ENCODE measurements at places on chromosomes 1 and 21.
A peak's percentile ranks its signal among the peaks of the same experiment; 100 is the strongest.

DNA sequence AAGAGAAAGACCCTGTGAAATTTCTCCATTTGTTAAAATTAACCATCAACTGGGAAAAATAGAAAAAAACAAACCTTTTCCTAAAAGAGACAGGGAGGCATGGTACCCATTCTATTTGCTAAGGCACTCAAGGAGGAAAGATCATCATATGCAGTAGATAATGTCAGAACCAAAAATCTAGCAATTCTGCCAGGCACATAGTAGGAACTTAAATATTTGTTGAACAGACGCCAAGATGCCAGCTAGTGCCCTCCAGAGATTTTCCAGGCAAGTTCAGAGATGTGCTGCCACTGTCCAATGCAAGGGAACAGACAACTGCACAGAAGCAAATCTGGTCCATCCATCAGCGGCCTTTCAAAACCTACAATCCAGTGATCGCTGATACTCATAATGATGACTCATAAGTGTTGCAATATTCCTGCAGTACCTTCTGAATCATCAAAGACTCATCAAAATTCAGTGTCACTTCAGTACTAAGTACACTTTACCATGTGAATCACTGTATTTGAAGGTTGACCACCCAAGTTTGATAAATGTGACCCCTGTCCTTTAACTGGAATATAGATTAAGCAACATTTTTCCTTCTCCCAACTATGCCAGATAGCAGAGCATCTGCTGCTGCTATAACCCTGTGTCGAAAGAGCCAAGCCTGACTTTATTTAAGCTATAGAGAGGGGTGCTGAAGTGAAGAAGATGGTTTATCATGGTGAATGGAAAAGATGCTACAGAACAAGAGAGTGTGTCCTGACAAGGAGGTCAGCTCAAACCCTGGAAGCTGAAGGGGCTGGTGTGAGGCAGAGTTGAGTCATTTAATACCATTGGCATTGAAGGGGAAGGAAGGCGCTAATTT is 99.1 kb downstream of the MT1HL1 start:
- peak; percentile 50 for DNase-seq

DNA sequence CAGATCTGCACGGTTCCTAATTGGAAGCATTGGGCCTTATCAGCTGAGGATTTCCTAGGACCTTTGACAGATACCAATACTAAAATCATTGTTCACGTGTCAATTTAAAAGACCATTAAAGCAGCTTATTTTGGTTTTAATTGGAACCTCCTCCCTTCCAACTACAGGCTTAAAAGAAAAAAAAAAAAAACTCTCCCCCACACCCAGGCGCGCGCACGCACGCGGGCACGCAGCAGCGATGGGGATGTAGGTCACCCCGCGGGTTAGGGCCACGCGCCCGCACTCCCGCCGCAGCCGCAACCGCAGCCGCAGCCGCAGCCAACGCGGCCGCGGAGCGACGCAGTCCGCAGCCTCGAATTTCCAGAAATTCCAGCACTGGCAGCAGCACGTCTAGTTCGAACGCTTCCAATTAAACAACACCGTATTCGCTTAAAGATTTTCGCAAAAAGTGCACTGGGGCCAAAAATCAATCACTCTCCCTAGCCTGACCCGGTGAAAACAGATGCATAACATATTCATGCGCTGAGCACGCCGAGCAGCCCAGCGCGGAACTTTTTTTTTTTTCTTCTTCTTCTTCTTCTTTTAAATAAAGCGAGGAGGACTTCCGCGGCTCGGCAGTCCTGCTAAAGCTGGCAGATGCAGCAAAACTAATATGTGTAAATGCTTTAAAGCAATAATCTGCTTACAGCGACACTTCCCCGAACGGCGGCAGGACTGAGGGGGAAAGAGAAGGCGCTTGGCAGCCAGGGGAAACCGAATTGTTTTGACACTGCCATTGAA is 13.3 kb upstream of the BARHL2 start:
- no peak for DNase-seq

DNA sequence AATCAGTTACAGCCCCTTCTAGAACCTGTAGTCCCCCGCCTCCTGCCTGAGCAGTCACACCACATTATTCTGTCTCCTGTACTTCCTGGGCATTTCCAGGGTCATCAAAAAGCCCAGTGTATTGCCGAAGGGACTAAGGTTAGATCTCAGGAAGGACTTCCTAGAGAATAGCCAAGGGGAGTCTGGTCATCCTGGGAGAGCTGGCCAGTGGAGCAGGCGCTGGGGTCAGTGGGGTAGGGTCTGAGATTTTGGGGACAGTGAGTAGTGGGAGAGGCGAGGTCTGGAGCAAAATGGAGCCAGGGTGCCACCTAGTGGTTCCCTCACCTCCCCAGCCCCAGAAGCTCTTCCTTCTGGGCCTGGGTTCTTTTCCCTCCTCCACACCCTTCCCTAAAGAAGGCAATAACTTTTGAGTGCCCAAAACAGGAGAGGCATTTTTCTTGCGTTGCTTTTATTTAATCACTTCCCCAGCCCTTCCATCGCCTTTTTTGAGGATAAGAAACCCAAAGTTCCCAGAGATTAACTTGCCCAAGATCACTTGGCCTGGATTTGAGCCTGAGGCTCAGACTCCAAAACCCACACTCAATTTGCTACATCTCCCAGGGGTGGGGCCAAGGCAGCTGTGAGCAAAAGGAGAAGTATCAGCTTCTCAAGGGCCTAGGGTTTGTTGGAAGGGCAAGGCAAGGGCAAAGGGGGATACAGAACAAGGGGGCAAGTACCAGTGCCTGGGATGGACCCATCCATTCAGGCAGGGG is 7.3 kb upstream of the PMVK start:
- DNase-seq: no peak

DNA sequence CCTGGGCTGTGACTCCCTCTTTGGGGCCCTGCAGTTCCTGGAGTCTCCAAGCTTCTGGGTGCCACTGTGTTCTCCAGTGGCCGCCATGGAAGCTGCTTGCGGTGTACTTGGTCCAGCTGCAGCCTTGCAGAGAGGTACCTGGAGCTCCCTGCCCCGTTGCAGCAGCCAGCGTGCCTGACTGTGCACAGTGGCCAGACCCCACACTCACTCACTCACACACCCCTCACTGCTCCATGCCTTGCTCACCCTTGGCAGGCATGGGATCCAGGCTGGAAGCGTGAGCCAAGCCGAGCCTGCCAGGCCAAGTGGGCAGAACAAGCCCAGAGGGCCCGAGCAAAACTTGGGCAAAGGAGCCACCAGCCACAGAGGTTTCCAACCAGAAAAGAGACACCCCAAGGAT is 43.0 kb downstream of the MATN1 start:
- no peak for DNase-seq

DNA sequence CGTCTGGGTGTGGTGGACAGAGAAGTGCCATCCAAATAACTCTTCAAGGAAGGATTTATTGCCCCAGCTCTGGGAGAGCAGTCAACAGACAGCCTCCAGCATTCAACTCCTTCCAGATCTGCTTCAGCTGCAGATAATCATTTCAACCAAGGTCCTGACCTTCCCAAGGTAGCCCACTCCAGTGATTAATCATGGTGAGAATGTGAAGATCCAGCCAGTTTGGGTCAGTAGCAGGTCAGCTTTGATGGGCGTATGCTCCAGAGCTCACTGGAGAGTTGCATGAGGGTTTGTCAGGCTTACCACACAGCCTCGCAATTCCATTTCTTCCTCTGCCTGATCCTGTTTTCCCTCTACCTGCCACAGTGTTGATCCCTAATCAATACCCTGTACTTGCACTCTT is 214.5 kb upstream of the ZRANB2 start:
- DNase-seq: no peak

- DNase-seq: no peak
These were observed 173.9 kb downstream of the LTN1 start for GRCh38 chr21:28818663-28819278.

DNA sequence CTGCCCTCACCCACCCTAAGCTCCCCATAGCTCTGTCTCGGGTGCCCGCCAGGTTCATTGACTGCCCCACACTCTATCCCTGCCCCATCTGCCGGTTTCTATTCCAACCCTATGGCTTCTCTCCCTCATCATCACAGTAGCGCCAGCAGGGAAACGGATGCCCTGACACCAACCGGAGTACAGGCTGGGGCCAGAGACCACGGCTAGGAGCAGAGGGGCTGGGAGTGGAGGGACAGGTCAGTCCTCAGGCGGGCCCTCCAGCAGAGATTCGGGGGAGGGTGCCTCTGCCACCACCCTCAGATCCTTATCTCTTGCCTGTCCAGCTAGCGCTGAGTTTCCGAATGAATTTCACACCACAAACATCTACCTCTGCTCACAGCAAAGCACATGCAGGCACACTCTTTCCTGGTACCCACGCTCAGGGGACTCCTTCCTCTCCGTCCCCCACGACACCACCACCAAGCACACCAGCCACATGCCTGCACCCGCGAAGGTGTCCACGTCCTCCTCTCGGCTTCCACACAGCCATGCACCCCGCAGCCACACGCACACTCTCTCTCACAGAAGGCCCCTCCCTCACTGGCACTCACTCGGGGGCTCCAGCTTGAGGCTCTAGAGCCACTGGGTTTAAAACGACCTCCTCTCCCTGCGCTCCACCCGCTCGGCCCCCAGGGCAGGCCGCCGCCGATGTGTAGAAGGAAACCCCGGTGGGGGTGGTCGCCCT is 7.2 kb downstream of the TAL1 start:
- no peak for DNase-seq

GRCh38 chr1:167638064-167638463 is 8.0 kb downstream of the RCSD1 start:
- DNase-seq: no peak

DNA sequence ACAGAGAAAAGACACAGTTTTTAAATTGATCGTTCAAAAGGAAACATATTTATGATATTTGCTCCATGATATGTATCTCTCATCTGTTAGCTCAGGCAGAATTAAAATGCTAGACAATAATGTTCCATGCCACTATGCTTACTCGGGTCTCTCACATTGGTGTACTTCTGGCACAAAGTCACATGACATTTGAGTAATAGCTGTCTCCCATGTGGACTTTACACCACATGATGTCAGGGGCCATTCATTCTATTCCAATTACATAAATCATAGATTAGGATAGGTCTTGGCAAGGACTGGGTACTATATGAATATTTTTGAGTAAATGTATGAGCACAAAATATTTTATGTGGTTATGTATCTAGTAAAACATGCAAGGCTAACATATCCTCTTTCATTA is 648.4 kb downstream of the PLA2G4A start:
- no peak for DNase-seq

DNA sequence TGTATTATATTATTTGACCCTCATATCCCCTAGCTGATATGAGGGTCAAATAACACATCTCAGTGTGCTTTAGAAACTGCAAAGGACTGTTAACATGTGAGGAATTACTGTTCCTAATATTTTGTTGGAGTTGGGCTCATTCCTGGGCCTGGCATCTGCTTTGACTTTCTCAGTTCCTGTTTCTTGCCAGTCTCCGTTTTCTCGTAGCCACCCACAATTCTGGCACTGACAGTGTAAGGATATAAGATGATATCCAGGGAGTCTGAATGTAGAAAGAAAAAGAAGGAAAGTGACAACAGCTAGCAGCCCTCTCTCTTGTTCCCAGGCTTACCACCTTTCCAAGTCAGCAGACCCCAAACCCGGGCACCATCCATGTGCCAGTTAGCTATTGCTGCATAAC is 54.4 kb upstream of the SCMH1 start:
- no peak for DNase-seq

DNA sequence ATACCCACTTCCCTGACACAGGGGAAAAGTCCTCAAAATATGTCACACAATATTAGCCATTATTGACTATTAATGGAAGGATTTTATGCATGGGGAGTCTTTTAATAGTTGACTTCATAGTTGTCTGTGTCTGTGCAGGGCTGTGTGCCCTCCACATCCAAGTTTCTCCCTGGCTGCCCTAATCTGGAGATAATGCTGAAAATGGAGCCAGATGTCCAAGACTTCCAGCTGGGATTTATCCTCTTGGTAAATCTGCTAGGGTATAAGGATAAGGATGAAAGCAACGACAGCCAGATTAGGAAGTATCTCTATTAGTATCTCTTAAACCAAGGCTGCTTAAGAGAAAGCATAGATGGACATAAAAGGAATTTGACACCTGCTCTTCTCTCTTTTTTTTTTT is 42.1 kb downstream of the CDK18 start:
- no peak for DNase-seq

- no peak for DNase-seq
These were observed 15.0 kb downstream of the EPRS1 start for GRCh38 chr1:220031287-220031686.

GRCh38 chr1:77222496-77222895 is 3.3 kb upstream of the PIGK start:
- DNase-seq: no peak

GRCh38 chr21:38376235-38376634 is 119.4 kb downstream of the KCNJ15 start:
- no peak for DNase-seq

GRCh38 chr21:15241997-15242736 is 177.4 kb upstream of the NRIP1 start:
- no peak for DNase-seq

- DNase-seq: no peak
These were observed 543.7 kb downstream of the NPHP4 start for GRCh38 chr1:5448486-5448885.

DNA sequence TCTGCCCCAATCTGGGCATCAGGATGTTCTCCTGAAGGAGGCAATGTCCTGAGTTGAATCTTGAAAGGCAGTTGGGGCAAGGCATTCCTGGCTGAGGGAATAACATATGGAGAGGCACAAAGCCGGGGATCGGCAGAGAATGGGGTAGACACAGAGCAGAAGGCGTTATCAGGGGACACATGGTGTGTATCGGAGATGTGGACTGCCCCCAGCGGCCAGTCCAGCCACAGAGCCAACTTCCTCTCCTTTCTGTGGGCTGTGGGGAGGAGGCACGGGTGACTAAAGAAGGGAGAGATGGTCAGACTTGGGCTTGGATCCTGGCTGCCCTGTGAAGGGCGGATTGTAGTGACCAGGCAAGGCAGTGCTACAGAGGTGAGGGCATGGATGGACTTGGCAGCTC is 32.1 kb downstream of the FOXD2 start:
- no peak for DNase-seq

DNA sequence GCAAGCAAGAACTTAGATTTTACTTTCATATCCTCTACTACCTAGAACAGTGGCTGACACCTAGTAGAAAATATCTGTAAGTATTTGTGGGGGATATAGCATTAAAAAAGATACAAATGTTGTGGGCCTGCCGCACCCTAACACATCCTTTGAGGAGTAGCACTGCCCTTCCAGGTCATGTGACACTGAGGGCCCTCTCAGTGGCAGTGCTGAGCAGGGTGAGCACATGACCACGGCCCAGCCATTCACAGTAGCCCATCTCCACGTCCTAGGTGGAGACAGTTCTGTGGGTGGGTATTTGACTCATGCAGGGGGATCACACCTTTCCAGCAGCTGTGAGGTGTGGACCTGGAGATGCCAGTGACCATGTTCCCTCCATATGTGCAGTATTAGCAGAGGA is 108.9 kb downstream of the OMA1 start:
- no peak for DNase-seq

Data from AG04450 (cell line).